Renal pelvis (tissue), 12 donors: ENCODE measurements at places on chromosomes 13 and 19.

GRCh38 chr19:31500197-31500830, 151.1 kb upstream of the TSHZ3 start:
- no peak for DNase-seq

DNA sequence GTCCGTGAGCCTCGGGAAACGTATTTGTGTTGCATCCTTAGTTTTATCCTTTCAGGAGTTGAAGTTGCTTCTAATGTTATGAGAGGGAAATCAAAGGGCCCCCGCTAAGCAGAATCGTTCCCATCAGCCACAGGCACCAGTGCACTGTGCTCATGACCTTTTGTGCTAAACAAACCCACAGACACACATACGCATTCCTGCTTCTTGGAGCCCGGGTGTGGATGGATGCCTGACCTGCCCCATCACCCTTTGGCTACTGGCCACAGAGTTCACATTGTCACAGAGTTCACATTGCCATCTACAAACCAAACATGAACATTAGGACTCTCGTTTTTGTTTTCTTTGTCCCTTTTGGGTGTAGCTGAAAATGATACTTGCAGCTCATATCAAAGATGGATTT, 47.2 kb downstream of the CHST8 start:
- no peak for DNase-seq

- no peak for DNase-seq
These were observed 125.1 kb downstream of the SIPA1L3 start for GRCh38 chr19:38032151-38032550.

- peak; percentile 74 for DNase-seq
These were observed 16.2 kb downstream of the ZNF331 start for GRCh38 chr19:53553865-53554791.

GRCh38 chr13:55554741-55555140, 1586.0 kb upstream of the PRR20A start:
- DNase-seq = no peak

DNA sequence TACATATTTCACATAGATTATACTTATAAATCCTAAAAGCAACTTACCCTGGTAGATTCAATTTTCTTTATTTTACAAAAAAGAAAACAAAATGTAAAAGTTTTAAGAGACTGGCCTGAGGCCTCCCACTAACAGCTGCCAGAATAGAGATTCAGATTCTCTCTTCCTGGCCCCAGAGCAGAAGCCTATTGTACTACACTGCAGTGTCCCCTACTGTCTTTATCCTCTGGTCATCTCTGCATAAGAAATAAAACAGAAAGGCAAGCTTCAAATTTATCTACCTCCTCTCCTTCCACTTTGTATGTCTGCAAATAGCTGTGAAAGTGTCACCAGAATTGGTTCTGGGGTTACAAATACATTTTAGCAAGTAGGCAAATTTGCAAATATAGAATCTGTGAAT, 1004.1 kb upstream of the PCDH9 start:
- DNase-seq = no peak

GRCh38 chr19:1245494-1246264, 2.7 kb upstream of the MIDN start:
- DNase-seq = no peak

DNA sequence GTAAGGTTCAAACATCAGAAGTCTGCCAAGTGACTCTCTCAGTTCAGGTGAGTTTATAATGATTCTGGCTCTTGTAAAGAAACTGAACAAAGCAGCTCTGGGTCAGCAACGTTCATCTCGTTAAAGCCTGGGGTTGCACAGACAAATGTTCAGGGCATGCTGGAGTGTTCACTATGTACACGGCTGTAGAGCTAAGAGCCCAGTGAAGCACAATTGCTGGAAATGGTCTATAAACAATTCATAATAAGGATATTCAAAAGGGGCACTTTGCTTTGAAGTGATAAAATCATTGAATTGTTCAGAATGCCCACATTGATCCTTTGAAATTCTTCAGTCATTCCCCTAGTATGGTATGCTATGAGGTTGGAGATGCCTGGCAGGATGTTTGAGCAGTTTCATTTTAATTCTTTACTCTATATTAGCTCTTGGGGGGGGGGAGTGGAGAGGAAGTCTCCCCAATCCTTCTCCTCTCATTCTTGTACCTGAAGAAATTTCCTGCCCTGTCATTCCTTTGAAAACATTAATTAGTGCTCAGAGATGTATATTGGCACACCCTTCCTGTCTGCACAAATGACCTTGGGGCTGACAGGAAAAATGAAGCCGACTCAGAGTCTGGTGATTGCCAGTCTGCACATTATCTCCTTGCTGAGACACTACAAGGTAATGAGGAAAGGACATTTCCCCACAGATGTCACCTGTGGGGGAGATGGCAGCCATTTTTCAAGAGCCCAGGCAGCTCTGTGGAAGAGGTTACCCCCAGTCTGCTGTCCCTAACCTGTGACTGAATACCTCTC, 145.5 kb downstream of the DLEU7 start:
- no peak for DNase-seq

DNA sequence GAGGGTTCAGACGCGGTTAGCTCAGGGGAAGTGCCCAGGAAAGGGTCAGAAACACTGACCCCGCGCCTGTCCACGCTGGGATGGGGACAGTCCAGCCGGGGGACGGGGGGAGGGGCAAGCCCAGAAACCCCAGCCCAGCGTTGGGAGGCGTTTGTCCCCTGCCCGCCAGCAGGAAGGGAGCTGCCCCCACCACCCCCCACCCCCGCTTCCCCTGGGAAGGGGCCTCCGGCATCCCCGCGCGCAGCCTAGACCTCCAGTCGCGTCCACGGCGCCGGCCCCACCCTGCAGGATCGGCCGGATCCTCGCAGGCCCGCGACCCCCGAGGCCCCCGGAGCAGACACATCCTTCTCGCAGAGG, 277 bp downstream of the GIPC1 start:
- no peak for DNase-seq

DNA sequence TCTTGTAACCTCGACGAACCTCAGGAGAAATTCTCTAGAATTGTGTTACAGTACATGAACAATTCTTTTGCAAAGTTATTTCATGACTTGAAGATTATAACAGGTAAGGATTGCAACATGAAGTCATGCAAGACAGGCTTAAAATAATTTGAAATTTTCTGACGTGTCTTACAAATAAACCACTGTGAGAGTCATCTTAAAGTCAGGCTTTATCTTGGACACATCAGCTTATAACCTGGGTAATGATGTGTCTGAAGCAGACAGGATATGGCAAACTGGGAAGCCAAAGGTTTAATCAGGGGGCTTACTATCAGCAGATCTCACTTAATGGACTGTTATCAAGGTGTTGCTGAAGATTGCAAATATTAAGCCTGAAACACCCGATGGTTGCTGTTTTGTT, 407.8 kb downstream of the KLF5 start:
- DNase-seq = no peak

- no peak for DNase-seq
These were observed 792 bp upstream of the PEX11G start for GRCh38 chr19:7489609-7490044.

- DNase-seq = no peak
These were observed 23.7 kb upstream of the GPR18 start for GRCh38 chr13:99281811-99282263.

GRCh38 chr13:51585696-51586095, 1.4 kb downstream of the WDFY2 start:
- no peak for DNase-seq

- peak; percentile 95 for DNase-seq
These were observed at the start of gene DACH1 for GRCh38 chr13:71867131-71867814. Gene DACH1, minus strand, starts transcription at chr13:71867204.

DNA sequence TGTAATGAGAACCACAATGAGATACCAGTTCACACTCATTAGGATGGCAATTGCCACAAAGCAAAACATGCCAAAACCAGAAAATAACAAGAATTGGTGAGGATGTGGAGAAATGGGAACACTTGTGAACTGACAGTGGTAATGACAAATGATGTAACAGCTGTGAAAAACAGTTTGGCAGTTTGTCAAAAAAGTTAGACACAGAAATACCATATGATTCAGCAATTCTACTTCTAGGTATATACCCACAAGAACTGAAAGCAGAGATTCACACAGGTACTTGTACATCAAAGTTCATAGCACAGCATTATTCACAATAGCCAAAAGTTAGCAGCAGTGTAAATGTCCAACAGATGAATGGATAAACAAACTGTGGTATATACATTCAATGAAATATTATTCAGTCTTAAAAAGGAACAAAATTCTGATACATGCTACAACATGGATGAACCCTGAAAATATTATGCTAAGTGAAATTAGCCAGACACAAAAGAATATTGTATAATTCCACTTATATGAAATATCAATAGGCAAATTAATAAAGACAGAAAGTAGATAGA, 96.5 kb downstream of the UGGT2 start:
- no peak for DNase-seq

- DNase-seq = no peak
These were observed 89.7 kb downstream of the HSPH1 start for GRCh38 chr13:31072041-31072440.

DNA sequence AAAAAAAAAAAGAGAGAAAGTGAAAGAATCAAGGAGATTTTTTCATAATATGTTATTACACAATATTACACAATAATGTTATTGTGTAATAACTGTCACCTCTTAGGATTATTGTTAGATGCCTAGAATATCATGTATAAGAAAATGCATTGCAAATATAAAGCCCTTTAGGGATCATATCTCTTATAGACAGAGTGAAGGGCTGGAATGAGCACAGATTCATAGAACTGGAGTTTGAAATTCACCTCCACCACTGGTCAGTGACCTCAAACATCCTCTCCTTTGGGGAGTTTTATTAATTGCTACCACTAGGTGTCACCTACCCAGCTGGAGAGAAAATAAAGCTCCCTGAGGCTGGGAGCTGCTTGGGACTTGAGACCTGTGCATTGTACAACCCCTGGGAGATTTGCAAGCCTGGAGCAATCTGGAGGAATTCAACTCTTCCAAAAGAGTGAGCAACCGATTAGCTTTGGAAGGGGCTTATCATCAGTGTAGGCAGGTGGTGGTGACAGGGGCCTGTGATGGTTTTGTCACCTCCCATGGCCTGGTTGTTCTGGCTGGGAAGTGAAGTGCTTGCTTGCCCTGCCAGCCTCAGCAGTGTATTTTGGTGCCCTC, 30.3 kb upstream of the FRY start:
- no peak for DNase-seq

- no peak for DNase-seq
These were observed 492.4 kb downstream of the SUCLA2 start for GRCh38 chr13:47508527-47509228.

- peak; percentile 86 for DNase-seq
These were observed 21.3 kb upstream of the ARL11 start for GRCh38 chr13:49606747-49607648.

DNA sequence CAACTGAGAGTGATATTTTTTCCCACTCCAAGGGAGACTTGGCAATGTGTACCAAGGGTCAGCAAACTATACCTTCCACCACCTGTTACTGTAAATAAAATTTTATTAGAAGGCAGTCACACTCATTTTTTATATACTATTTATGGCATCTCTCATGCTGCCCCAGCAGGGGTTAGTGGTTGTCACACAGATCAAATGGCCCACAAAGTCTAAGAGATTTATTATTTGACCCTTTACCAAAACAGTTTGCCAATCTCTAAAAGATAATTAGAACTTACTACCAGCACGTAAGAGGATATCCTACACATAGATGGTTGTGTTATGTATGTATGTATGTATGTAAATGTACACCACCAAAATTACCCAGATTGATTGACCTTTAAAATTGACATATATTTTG, 185.1 kb downstream of the PRR20E start:
- no peak for DNase-seq

DNA sequence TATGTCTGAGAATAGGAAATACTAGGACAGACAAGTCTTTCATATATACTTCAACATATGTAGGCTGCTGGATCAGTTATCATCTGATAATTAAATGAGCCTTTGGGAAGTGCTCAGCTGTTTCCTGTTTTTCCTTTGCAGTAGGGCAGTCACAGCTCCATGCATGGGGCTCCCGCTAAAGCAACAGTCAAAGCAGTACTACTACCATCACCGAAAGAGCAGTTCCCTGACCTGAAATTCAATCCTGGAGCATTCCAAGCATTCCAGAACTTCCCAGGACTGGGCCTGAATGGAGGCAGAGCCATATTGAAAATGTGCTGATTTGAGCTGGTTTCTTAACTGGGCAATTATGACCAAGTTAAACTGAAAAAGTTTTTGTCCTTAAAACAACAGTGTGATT, 20.5 kb downstream of the MICU2 start:
- no peak for DNase-seq

GRCh38 chr13:105846923-105847322, 688.5 kb downstream of the EFNB2 start:
- no peak for DNase-seq

DNA sequence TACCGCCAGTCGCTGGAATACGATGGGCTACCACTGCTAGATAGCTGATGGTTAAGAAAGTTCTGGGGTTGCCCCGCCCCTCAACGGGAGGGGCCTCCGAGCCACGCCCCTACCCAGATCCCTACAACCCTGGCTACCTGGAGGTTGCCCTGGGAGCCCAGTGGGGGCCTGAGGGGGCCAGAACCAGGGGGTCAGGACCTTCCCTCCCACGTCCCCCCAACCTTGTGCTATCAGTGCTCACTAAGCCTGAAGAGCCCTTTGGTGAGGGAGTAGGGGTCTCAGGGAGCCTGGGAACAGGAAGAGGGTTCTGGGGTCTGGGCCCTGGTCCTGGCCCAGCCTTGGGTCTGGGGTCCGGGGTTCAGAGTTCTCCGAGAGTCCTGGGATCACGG, 8.9 kb downstream of the OCEL1 start:
- no peak for DNase-seq

DNA sequence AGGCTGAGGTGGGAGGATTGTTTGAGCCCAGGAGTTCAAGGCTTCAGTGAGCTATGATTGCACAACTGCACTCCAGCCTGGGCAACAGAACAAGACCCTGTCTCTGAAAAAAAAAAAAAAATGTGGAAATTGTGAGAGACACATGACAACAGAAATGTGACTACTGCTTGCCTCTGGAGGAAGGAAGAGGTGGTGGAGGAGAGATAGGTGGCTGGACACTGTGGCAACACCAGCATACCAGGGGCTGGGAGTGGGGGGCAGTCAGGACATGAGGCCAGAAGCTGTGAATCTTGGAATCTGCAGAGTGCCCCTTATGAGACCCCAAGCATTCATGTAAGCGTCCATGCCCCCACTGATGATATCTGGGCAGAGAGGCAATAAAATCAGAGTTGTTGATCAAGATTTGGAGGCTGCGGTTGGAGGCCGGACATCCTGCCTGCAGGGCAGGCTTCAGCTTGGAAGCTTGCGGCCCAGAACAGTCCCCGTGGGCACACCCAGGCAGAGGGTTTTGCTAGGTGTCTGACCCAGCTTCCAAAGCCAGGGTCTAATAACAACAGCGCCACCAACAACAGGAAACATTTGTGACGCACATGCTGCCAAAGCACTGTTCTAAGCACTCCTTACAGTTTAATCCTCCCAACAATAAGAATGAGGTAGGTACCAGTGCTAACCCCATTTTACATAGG, 16.9 kb downstream of the FAM187B start:
- DNase-seq = no peak

GRCh38 chr19:6061376-6062130, 48.7 kb downstream of the RFX2 start:
- no peak for DNase-seq
